ENCODE measurements at places on chromosomes 12 and 14. TPM values are rescaled to one million over a fixed set of nuclear protein-coding genes. Genes with fewer than 3 reads are reported as not detected.

DNA sequence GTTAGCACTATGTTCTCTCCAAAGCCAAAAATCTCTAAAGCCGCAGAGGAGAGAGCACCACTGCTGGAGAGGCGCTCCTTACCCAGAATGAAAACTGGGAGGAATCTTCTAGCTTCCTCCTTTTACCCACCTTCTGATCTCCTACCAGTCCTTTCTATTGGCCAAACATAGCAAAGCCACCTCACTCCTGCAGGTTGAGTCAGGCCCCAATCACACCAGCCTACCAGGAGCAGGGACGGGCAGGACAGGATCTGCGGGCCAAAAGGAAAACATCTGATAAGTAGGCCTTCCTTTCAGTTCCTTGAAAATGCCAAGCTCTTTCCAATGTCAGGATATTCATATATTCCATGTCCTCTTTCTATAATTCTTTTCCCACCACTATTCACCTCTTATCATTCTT lies 197.7 kb upstream of the CNOT2 start:
- no peak for DNase-seq

The SLC25A29 gene
- total RNA-seq, result 19.9 TPM

GRCh38 chr12:1972856-1973317 lies 31.4 kb downstream of the DCP1B start:
- peak; percentile 41 for DNase-seq

DNA sequence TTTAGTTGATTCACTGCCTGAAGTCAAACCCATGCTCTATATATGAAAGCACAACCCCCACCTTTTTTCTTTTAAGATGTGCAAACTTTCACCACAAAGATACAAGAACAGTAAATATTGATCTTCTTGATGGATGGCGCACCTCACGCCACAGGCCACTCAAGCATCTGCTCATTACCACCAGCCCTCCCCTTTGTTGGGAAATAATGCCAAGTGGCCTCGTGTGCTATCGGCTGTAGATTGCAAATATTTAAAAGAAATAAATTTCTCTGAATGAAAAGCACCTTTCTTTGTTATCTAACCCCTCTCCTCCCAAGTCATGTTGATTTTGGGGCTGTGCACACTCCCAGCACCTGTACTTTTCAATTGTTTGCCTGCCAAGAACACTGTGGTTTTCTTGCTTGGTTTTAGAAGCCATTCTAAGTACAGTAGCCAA lies 122.7 kb downstream of the C12orf42 start:
- DNase-seq, result no peak

DNA sequence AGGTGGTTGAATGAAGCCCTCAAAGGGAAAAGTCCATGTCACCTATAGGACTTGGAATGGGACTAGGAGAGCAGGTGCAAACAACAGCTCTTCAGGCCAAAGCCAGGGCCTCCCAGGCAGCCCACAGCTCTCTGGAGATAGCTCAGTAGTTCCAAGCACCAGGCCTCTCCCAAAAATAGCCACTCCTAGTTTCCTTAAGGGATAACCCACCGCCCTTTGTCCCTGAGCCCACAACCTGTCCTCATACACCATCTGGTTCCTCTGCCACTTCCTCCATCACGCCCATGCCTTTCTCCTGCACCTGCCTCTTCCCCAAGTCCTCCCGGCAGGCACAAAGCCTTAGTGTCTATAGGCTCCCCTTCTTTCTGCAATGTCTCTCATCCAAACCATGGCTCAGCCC lies 2.1 kb downstream of the RAB15 start:
- DNase-seq, result no peak

- no peak for DNase-seq
These were observed 25.1 kb upstream of the ATP2B1 start for GRCh38 chr12:89733579-89734201.

- peak; percentile 5 for DNase-seq
These were observed 129.2 kb upstream of the RFLNA start for GRCh38 chr12:124165695-124166094.

GRCh38 chr14:61661471-61662400 lies 33.6 kb upstream of the HIF1A start:
- peak; percentile 70 for DNase-seq

The NPFF gene
- not detected for total RNA-seq

DNA sequence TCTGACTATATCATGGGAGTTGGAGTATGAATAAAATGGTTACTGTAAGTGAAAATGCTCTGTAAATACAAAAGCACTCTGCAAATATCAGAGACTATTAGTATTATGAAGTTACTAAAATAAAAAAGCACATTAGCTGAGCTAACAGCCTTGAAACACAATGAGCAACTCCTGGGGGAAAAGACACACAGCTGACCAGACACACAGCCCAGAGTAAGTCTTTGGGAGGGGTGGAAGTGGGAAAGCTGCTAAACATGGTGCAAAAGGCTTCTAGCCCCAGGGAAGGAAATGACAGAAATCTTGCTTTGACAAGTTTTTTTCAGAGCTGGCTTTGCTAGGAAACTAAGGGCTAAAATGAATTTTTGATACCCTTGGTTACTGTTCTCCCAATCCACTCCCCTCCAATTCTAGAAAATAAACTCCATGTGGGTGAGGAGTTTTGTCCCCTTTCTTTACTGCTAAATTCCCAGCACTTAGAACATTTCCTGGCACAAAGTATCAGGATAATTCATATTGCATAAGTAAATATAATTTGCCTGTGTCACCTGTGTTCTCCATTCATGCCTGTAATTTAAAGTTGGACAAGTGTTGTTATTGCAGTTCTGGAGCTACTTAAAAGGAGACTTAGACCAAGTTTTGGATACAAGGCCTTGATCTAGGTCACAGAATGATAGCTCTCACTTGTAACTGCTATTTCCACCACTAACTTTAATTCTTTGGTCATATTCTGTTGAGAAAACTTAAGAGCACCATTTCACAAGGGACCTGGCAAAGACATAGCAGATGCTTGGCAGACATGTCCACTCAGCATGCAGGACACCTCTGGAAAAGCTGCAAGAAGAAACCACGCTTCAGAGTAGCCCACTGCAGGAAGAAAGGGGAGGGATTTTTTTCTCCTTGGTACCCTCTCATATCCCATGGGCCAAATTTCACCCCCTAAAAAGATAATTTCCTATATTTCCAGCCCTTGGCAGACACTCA lies 19.0 kb upstream of the RAB3IP start:
- no peak for DNase-seq

- DNase-seq, result peak; percentile 89
These were observed 3.0 kb downstream of the SELPLG start for GRCh38 chr12:108630481-108631207.

DNA sequence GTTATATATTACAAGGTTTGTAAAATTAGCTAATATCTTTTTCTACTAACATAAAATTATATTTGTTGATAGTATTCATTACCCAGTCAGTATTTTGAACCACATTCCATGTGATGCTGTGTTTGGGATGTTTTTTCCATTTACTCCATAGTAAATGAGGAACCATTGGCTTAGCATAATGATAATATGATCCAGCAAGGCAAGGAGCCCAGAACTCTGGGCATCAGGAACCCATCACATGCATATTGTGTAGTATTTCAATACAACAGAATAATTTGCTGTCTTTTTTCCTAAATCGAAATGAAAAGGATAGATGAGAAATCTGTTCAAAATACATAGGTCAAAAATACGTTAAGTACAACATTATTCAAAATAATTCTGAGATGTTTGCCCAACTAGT lies 48.7 kb upstream of the GARIN2 start:
- no peak for DNase-seq

DNA sequence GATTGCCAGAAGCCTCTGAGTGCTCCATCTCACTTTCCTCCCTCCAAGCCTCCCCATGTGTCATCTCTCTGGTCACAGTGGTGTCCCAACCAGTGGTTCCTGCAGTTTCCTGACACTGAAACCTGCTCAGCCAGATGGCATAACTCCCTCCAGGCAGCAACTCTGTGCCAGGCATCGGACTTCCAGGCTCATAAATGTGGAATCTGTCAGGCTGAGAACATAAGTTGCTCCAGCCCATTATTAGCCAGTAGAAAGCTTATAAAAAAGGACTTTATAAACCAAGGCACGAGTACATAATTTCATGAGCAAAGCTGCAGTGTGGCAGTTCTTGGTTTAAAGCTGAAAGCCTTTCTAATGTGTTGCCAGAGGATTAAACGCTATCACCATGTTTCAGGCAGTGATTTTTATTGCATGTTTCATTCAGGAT lies 194.3 kb downstream of the DACT1 start:
- DNase-seq, result no peak

The NUDT4 gene
- 138 TPM for total RNA-seq

The ACOT6 gene
- total RNA-seq, result not detected

GRCh38 chr12:69007855-69008351 lies 74.9 kb upstream of the CPM start:
- no peak for DNase-seq

DNA sequence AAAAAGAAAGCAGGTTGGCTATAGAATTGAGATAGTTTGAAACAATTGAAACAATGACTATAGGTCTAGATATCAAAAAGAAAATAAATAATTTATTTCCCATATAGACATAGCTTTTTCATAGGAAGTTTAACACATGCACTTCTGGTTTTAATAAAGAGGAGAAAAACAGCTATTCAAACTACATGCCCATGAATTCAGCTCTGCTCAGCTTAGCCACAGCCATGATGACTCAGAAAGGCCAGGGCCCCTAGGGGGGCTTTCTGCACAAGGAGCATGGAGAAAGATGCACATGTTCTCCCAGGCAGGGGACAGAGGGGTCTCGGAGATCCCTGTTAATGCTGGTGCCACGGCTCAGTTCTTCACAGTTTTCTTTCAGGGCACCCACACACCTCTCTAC lies 114.0 kb downstream of the GALC start:
- no peak for DNase-seq

DNA sequence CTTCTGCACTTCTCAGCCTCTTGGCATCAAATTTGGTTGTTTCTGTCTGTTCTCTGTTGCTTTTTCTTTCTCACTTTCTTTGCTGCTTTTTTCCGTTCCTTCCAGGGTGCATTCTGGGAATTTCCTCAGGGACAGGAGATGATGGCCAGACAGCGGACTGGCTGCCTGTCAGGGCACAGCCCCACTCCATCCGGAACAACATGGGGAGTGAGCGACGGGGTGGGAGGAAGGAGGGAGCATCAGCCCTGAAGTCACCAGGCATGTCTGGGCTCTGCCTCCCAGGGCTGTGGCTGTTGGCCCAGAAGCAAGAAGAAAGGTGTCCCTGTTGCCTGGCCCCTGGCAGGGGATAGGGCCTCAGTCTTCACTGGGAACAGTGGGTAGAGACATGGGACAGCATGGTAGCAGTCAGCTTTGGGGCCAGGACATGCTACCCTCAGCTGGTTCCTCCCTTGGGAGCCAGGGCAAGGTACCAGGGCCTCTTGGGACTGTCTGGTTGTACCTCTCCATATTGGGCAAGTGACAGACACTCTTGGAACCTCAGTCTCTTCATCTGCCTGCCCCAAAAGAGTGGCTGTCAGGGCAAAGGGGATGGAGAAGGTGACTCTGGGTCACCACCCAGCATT lies 8.6 kb downstream of the PGF start:
- no peak for DNase-seq

GRCh38 chr12:124524231-124524925 lies 43.0 kb downstream of the NCOR2 start:
- peak; percentile 99 for DNase-seq

GRCh38 chr12:22702690-22703089 lies 77.7 kb downstream of the ETNK1 start:
- DNase-seq, result no peak

DNA sequence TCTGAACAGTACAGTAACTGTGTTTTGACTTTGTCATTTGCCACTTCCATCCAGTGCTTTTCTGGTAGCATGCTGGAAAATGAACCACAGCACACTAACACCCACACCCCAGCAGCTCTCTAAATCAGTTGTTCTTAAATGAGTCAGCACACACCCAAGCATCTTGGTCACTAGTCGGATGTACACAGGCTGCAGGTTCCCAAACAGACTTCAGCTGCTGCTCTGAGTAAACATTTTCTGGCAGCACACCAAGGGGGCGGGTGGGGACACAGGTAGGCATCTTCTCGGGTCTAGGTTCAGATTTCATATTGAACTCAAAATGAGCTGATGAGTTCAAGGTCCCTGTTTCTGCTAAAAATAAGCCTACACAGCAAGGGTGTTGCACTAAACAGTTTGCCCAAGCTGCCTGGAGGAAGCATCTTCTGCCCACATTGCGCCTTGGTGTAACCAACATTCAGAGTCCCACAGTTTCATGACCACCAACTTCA lies 39.8 kb downstream of the IFNG start:
- DNase-seq, result no peak

GRCh38 chr14:102295270-102295669 lies 9.7 kb downstream of the MOK start:
- no peak for DNase-seq

DNA sequence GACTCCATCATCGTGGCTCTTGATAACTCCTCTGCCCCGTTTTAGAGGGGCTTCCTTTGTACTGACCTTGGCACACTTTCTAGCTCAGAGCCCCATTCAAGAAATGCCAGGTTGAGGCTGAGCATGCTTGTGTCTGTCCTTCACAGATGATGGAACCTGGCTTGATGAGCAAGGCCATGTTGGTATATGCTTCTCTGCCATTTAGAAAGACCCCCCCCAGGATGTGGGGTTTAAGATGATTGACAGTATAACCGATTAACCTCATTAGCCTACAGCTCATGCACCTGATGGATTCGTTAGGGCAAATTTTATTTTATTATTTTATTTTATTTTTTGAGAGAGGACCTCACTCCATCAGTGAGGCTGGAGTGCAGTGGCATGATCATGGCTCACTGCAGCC lies 21.0 kb downstream of the BATF start:
- no peak for DNase-seq

The COQ5 gene
- 19.2 TPM for total RNA-seq

The RASSF8 gene
- 97.4 TPM for total RNA-seq

DNA sequence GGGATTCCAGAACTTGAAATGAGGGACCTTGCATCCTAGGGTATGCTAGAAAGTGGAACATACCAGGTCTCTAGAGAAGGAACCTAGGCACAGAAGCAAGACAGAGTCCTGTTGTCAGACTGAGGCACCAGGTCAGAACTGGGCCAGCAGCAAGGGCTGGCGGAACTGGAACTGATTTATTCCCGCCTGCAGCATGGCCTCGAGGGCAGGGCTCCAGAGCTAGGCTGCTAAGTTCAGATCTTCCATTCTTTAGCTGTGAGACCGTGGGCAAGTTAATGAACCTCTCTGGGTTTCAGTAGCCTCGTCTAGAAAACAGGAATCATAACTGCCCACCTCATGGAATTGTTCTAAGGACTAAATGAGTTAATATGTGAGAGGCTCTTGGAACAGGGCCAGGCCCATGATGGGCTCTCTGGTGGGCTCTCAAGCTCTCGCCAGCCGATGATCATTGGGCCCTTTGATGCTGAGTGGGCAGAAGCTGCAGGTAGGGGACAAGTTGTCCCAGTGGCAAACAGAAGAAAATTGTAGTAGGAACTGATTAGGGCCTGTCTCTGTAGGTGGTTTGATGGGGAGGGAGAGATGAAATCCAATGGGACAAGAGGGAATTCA lies 199.8 kb downstream of the ZFP36L1 start:
- DNase-seq, result no peak

- DNase-seq, result no peak
These were observed 24.8 kb upstream of the DBX2 start for GRCh38 chr12:45075587-45076282.

- DNase-seq, result no peak
These were observed 50.3 kb downstream of the DAO start for GRCh38 chr12:108930155-108930554.

All from osteoblast (primary cell).